Choroid plexus epithelial cell (primary cell): ENCODE measurements at places on chromosomes 7 and 10.
A peak's percentile ranks its signal among the peaks of the same experiment; 100 is the strongest.

DNA sequence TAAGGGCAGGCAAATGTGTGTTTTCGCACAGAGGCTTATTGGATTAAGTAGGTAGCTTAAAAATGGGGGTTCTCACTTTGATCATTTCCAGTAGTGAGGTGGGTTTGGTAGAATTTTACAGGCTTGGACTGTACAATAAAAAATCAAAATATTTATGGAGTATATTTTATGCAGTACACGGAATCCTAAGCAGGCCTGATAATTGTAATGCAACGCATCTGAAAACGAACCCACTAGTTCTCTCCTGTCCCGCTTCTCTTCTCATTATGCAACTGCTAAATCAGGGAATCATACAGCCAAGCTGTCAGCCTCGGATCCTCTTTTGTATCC, 377 bp upstream of the POLR1F start:
- DNase-seq = no peak

GRCh38 chr7:117937753-117938483, 64.7 kb upstream of the CTTNBP2 start:
- DNase-seq = no peak

- DNase-seq = peak; percentile 5
These were observed 73.5 kb upstream of the EEPD1 start for GRCh38 chr7:36079446-36080025.

GRCh38 chr7:74299401-74299800, 10.2 kb downstream of the CLIP2 start:
- no peak for DNase-seq

DNA sequence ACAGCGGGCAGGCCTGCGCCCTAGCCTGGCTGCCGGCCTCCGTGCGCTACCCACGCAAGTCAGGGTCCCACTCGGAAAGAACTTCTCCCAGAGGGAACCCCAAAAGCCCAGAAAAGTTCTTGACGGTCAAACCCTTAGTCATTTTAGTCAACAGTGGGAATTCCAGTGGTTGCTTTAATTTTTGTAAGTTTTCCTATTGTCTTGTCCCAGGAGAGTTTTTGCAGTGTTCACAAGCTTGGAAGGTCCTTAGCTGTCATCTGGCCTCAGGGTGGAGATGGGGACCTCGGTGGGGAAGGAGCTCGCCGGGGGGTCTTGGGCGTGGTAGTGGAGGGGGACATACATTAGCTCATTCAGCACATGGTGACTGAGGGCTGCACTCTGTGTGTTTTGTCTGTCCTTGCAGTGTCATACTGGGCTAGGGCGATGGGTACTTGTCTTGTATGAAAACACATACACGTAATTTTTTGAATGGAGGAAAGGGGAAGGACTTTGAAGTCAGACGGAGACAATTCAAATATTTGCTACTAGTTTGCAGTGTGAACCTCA, 736 bp downstream of the MINDY4 start:
- DNase-seq = no peak

GRCh38 chr7:1624999-1625927, 44.8 kb upstream of the ELFN1 start:
- no peak for DNase-seq

- DNase-seq = no peak
These were observed 32.4 kb upstream of the BICC1 start for GRCh38 chr10:58480321-58480720.

DNA sequence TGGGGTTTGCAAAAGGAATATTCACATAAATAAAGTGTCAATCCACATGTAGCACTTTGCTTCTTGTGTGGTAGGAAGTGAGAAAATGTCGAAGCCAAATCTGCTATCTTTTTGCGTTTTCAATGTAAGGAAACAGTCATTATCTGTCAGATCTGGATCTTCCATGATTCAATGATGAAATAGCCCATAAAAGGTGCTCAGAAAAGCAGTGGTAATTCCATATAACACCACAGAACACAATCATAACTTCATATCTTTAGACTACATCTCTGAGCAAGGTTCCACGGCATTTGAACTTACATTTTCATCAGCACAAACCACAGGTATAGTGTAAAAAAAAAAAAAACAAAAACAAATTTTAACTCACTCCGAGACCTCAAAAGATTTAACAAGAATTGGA, 39.9 kb upstream of the EGR2 start:
- DNase-seq = no peak

DNA sequence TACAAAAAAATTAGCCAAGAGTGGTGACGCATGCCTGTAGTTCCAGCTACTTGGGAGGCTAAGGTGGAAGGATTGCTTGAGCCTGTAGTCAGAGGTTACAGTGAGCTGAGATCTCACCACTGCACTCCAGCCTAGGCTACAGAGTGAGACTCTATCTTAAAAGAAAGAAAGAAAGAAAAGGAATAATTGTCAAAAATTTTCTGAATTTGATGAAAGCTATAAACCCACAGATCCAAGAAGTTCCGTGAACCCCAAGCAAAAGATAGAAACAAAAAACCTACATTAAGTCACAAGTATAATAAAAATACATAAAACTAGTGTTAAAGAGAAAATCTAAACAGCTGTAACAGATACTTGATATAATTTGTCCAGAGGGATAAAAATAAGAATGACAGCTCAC, 60.1 kb upstream of the KMT2C start:
- DNase-seq = no peak
